ENCODE measurements at places on chromosomes 3 and 15.

- no peak for DNase-seq
Measured at GRCh38 chr3:157238457-157238856, 78.5 kb upstream of the CCNL1 start.

GRCh38 chr3:144148356-144148755 lies 176.7 kb downstream of the DIPK2A start:
- no peak for DNase-seq

GRCh38 chr3:127887321-127887720 lies 27.7 kb upstream of the KBTBD12 start:
- DNase-seq: no peak

DNA sequence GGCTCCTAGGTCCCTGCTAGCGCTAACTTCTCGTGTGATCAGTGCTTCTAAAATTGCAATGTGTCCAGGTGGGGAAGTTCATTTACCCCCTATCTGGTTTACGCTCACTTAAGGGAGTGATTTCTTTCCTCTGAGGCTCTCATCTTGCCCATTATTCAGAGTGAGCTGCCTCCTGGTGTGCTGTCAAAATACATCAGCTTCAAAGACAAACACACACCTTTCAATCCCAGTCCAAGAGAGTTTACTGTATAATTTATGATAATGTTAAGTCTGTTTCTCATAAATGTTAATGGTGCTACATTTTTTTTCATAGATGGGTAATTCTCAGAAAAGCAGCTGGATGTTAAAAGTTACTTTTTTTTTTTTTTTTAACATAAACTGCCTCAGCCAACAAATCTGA lies 112.3 kb downstream of the RORA start:
- DNase-seq: no peak

DNA sequence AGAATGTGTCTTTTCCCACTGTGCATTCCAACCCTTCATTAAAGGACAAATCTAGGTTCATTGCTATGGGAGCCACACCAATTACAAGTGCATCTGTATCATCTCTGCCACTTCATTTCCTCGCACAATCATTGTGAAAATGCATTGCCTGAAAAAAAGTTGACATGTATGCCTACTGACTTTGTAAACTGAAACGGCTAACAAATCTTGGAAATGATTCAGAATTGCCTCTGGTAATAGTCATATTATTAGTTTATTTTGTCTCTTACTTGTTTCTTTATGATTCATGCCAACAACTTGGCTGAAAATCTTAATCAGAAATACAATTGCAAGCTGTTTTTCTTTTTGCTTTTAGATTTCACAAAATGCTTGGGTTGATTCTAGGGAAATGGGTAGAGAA lies 497.1 kb downstream of the ZIC1 start:
- DNase-seq: no peak

- no peak for DNase-seq
Measured at GRCh38 chr15:48644467-48644826, 1.1 kb downstream of the FBN1 start.
